ENCODE measurements at places on chromosomes 12 and 14. TPM values are rescaled to one million over a fixed set of nuclear protein-coding genes. Genes with fewer than 3 reads are reported as not detected.

CLEC6A gene
- 0.17 TPM for total RNA-seq

OVCH1 gene
- total RNA-seq = not detected

ERG28 gene
- 21.9 TPM for total RNA-seq

TUNAR gene
- not detected for total RNA-seq

EXOC3L4 gene
- not detected for total RNA-seq

WSCD2 gene
- not detected for total RNA-seq

SMCO2 gene
- 0.34 TPM for total RNA-seq

PRB2 gene
- not detected for total RNA-seq

PTGER2 gene
- total RNA-seq = 158 TPM

DHH gene
- 0.10 TPM for total RNA-seq

TAS2R42 gene
- not detected for total RNA-seq

AQP6 gene
- total RNA-seq = not detected

CCDC196 gene
- total RNA-seq = not detected

PPP1R3E gene
- 56.1 TPM for total RNA-seq

KRT81 gene
- not detected for total RNA-seq

GPD1 gene
- 0.24 TPM for total RNA-seq

BRMS1L gene
- total RNA-seq = 5.2 TPM

GABARAPL1 gene
- 9.0 TPM for total RNA-seq

OLR1 gene
- total RNA-seq = not detected

FAM181A gene
- total RNA-seq = not detected

CDCA3 gene
- total RNA-seq = 85.6 TPM

AHNAK2 gene
- total RNA-seq = 0.07 TPM

SLC6A15 gene
- not detected for total RNA-seq

Data from activated naive CD4-positive, alpha-beta T cell treated with anti-CD3 and anti-CD28 coated beads, Interleukin-2, amount 10 ng/mL, durations not matched to agents 5 hours and 36 hours (primary cell).